ENCODE measurements at places on chromosomes 12 and 14.

- no peak for DNase-seq
- H3K27me3 ChIP-seq: peaks cover 25% of the 10 kb centered on the region
- H3K4me3 ChIP-seq: no peak overlapping the region
Observed at GRCh38 chr14:24789378-24789884, 155.4 kb upstream of the GZMB start.

- no peaks in the 10 kb centered on the region for H3K36me3 ChIP-seq
- peaks cover 31% of the 10 kb centered on the region for H3K27me3 ChIP-seq
- DNase-seq: peak; percentile 77
- peak overlapping the region; percentile 80 for H3K4me3 ChIP-seq
- peak overlapping the region; percentile 62 for H3K27ac ChIP-seq
Observed at GRCh38 chr14:61280526-61281185, 482 bp downstream of the TMEM30B start.

DNA sequence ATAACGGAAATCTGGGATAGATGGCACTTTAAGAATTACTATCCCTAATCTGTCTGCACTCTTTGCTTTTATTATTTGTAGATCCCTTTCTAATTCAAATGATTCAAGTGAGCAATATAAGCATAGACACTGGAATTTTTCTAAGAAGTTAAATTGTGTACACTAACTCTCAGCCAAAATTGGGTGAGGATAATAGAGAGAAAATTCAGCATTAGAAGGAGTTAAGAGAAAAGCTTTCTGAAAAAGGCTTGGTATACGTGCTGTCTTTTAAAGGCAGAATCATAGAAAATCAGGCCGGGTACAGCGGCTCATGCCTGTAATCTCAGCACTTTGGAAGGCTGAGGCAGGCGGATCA lies 57.1 kb upstream of the CRACR2A start:
- H3K27me3 ChIP-seq: no peaks in the 10 kb centered on the region
- DNase-seq: no peak
- H3K27ac ChIP-seq: no peak overlapping the region
- H3K36me3 ChIP-seq: peaks cover 28% of the 10 kb centered on the region

GRCh38 chr12:40827683-40828592 lies 135.7 kb downstream of the CNTN1 start:
- H3K27ac ChIP-seq: no peak overlapping the region
- H3K27me3 ChIP-seq: no peaks in the 10 kb centered on the region
- no peak overlapping the region for H3K4me3 ChIP-seq
- H3K36me3 ChIP-seq: no peaks in the 10 kb centered on the region

- H3K4me1 ChIP-seq: peaks cover 24% of the 10 kb centered on the region
- H3K27me3 ChIP-seq: no peaks in the 10 kb centered on the region
- H3K27ac ChIP-seq: no peak overlapping the region
Observed at GRCh38 chr14:31122921-31123320, 84.7 kb downstream of the HECTD1 start.

DNA sequence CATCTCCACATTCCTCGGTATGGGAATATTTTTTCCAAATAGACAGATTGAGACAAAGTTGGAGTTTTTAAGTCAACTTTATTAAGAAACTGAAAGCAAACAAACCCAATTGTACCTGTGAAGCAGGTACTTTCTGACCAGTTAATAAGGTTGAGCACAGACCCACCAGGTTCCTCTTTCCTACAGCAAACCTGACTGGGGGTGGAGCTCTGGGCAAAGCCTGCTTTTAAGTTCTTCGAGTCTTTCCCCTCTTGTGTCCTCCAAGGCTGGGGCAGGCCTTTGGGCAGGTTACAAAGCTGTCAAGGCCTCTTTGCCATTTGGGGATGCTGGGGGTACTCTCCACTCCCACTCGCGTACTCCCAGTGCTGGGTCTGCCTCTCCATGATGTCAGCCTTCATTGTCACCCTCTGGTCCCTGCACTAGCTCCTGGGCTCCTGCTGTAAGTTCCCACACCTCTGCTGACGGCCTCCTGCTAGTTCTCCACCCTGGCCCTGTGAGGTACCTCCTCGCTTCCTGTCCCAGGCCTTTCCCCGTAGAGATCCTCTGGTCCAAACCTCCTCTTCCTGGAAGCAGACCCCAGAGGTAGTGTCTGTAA lies 3.2 kb downstream of the KCNH3 start:
- no peak overlapping the region for H3K27ac ChIP-seq
- no peak overlapping the region for H3K4me3 ChIP-seq
- no peaks in the 10 kb centered on the region for H3K36me3 ChIP-seq
- no peak for DNase-seq

GRCh38 chr14:90379106-90379505 lies 17.7 kb upstream of the CALM1 start:
- H3K4me3 ChIP-seq: no peak overlapping the region
- no peak overlapping the region for H3K27ac ChIP-seq
- H3K4me1 ChIP-seq: peaks cover 2% of the 10 kb centered on the region
- H3K36me3 ChIP-seq: no peaks in the 10 kb centered on the region
- H3K27me3 ChIP-seq: no peaks in the 10 kb centered on the region
- DNase-seq: no peak

DNA sequence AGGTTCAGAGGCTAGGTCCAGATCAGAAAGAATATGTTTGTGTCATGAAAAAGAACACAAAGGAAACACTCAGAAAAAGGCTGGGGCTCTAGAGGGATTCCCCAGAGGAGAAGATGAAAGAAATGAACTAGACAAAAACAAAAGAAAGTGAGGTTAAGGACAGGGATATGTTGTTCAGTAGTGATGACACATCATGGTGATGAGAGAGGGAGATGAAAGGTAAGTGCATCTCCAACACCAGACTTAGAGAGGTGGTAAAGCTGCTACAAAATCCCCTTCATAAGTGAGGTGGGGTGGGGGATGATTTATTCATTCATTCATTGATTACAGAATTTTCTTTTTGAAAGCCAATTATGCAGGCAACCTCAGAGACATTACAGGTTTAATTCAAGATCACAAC lies 19.6 kb upstream of the SLC8A3 start:
- H3K4me3 ChIP-seq: no peak overlapping the region
- no peaks in the 10 kb centered on the region for H3K36me3 ChIP-seq
- H3K4me1 ChIP-seq: no peaks in the 10 kb centered on the region
- H3K27me3 ChIP-seq: peaks cover 31% of the 10 kb centered on the region

- no peaks in the 10 kb centered on the region for H3K4me1 ChIP-seq
- no peak overlapping the region for H3K27ac ChIP-seq
- no peaks in the 10 kb centered on the region for H3K36me3 ChIP-seq
Observed at GRCh38 chr14:62156052-62156451, 393.8 kb downstream of the SNAPC1 start.

GRCh38 chr12:89947437-89948270 lies 239.0 kb upstream of the ATP2B1 start:
- H3K4me3 ChIP-seq: no peak overlapping the region
- peaks cover 22% of the 10 kb centered on the region for H3K4me1 ChIP-seq
- H3K27ac ChIP-seq: no peak overlapping the region
- H3K36me3 ChIP-seq: no peaks in the 10 kb centered on the region
- no peaks in the 10 kb centered on the region for H3K27me3 ChIP-seq
- DNase-seq: no peak

- peaks cover 23% of the 10 kb centered on the region for H3K4me1 ChIP-seq
- H3K27ac ChIP-seq: no peak overlapping the region
- no peak overlapping the region for H3K4me3 ChIP-seq
- H3K27me3 ChIP-seq: no peaks in the 10 kb centered on the region
- H3K36me3 ChIP-seq: peaks cover 10% of the 10 kb centered on the region
- no peak for DNase-seq
Observed at GRCh38 chr12:89884952-89885351, 176.3 kb upstream of the ATP2B1 start.

DNA sequence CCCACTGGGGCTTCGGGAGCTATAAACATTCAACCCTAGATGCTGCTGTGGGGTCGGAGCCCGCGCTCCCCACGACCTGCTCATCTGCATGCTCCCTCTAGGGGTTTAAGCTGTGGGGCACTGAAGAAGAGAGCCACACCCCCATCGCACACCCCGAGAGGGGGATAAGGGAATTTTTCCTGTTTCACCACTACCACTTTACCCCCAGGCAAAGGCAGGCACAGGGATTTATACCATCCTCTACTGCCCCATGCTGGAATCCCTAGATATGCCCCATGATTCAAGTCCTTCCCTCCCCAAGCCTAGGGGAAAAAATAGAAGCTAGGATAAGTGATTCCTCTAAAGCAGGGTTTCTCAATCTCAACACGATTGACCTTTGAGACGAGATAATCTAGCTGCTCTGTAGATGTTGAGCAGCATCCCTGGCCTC lies 59.9 kb upstream of the CCDC60 start:
- H3K4me1 ChIP-seq: no peaks in the 10 kb centered on the region
- H3K4me3 ChIP-seq: no peak overlapping the region
- DNase-seq: no peak
- no peak overlapping the region for H3K27ac ChIP-seq
- no peaks in the 10 kb centered on the region for H3K27me3 ChIP-seq

GRCh38 chr12:104137001-104137901 lies 759 bp downstream of the NFYB start:
- peaks cover 23% of the 10 kb centered on the region for H3K4me1 ChIP-seq
- DNase-seq: peak; percentile 63
- H3K27me3 ChIP-seq: peaks cover 10% of the 10 kb centered on the region

GRCh38 chr14:101477648-101478047 lies 83.6 kb upstream of the DIO3 start:
- peaks cover 1% of the 10 kb centered on the region for H3K27me3 ChIP-seq
- H3K27ac ChIP-seq: no peak overlapping the region
- peak; percentile 4 for DNase-seq
- H3K4me3 ChIP-seq: no peak overlapping the region
- H3K36me3 ChIP-seq: no peaks in the 10 kb centered on the region
- no peaks in the 10 kb centered on the region for H3K4me1 ChIP-seq

- peaks cover 14% of the 10 kb centered on the region for H3K4me1 ChIP-seq
- no peak overlapping the region for H3K27ac ChIP-seq
- no peaks in the 10 kb centered on the region for H3K36me3 ChIP-seq
- no peaks in the 10 kb centered on the region for H3K27me3 ChIP-seq
- H3K4me3 ChIP-seq: no peak overlapping the region
- no peak for DNase-seq
Observed at GRCh38 chr12:46792925-46793324, 32.9 kb downstream of the SLC38A4 start.

DNA sequence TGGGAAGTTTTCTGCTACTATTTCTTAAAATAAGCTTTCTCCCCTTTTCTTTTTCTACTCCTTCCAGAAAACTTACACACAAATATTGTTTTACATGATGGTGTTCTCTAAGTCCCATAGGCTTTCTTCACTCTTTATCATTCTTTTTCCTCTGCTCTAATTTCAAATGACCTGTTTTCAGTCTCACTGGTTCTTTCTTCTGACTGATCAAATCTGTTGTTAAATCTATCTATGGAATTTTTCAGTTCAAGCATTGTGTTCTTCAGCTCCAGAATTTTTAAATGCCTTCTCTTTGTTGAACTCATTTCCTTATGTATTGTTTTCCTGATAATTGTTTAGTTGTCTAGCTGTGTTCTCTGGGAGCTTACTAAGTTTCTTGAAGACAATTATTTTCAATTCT lies 29.5 kb upstream of the CNOT2 start:
- peaks cover 6% of the 10 kb centered on the region for H3K36me3 ChIP-seq
- H3K27ac ChIP-seq: no peak overlapping the region
- H3K4me3 ChIP-seq: no peak overlapping the region
- no peaks in the 10 kb centered on the region for H3K27me3 ChIP-seq
- no peak for DNase-seq

DNA sequence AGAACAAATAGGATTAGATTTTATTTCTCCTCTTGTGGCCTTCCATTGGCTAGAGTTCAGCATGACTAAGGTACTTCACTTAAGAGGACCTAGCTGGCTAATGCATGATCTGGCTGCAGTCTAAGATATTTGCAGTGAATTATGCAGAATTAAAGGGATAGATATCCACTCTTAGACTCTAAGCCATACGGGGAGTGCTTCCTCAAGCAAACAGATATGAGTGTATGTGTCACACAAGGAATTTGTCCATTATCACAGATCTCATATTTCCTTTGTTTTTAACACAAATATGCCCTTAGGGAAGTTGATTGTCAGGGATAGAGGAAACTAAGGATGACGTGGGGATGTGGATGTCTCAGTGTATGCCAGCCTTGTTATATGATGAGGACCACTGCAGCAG lies 88.1 kb upstream of the DHRS4 start:
- H3K27ac ChIP-seq: no peak overlapping the region
- peaks cover 6% of the 10 kb centered on the region for H3K27me3 ChIP-seq
- no peak overlapping the region for H3K4me3 ChIP-seq

DNA sequence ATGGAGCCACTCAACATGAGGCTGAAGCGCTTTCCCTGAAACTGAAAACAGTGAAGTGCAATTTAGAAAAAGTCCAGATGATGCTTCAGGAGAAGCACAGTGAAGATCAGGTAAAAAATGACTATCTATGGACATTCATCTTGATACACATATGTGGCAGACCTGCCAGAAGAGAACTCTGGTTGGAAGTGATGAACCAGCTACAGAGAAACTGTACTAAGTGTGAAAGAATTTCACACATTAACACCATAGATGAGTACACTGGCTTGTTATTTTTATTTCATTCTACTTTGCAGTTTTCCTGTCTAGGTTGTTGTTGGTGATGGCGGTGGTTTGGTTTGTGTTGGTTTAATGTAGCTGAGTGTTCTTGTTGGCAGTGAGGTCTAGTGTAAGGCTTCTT lies 174.7 kb downstream of the ESR2 start:
- no peak overlapping the region for H3K27ac ChIP-seq
- peaks cover 3% of the 10 kb centered on the region for H3K4me1 ChIP-seq
- no peaks in the 10 kb centered on the region for H3K27me3 ChIP-seq
- H3K36me3 ChIP-seq: peaks cover 38% of the 10 kb centered on the region

- no peaks in the 10 kb centered on the region for H3K36me3 ChIP-seq
- H3K4me3 ChIP-seq: no peak overlapping the region
- no peaks in the 10 kb centered on the region for H3K4me1 ChIP-seq
- no peak overlapping the region for H3K27ac ChIP-seq
Observed at GRCh38 chr14:44453433-44454171, 53.5 kb downstream of the FSCB start.

- H3K36me3 ChIP-seq: peaks cover 11% of the 10 kb centered on the region
- no peak overlapping the region for H3K4me3 ChIP-seq
- DNase-seq: no peak
Observed at GRCh38 chr12:26455936-26456574, 260.7 kb downstream of the SSPN start.

DNA sequence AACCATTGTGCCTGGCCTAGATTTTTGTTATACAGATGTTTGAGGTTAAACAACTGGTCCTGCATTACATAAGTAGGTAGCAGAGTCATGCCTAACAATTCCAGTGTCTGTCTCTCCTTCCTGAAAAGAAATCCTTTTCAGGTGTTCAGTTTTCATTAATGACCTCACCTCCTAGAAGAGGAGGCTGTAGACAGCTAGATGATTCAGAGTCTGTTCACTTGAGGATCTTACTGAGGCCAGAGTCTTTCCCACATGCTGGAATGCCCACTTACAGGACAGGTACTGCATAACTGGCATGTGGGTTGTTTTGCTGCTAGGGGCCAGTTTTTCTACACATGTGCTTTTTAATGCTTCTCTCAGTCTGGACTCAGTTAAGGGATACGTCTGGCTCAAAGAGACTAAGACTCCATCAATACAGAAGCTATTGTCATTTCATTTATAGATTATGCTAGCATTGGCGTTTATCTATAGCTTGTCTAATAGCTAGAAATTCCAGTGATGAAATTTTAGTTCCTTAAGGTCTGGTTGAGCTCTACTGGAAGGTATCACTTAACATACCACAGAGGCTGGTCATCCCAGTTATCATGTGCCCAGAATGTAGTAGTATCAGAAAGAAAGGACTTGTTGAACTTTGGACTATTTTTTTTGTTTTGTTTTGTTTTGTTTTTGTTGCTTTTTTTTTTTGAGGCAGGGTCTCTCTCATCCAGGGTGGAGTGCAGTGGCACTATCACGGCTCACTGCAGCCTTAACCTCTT lies 206.4 kb downstream of the ERC1 start:
- no peak overlapping the region for H3K27ac ChIP-seq
- no peak for DNase-seq
- H3K4me3 ChIP-seq: no peak overlapping the region
- H3K4me1 ChIP-seq: peaks cover 4% of the 10 kb centered on the region
- H3K36me3 ChIP-seq: peaks cover 22% of the 10 kb centered on the region

All from activated CD4-positive, alpha-beta memory T cell treated with anti-CD3 and anti-CD28 coated beads, Interleukin-2, amount 10 ng/mL, durations not matched to agents 7 days and 5 days (primary cell).